ACHN (cell line): ENCODE measurements at places on chromosomes 5 and 9.

DNA sequence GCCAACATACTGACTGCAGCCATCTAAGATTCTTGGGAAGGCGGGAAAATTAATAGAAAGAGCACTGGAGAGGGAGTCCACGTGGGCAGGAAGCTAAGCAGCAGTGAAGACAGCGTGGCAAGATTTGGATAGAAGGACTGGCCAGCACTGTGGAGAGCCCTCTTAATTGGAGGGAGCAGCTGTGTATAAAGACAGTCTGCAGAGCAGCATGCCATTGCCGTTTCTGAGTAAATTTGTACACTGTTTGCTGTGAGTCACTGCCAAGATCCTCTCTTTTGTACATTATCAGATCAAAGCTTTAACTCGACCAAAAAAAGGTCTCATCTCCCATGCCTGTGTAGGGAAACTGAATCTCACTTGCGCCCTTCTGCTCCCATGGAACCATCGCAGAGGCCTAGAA, 45.3 kb downstream of the INSYN2B start:
- no peak for DNase-seq

DNA sequence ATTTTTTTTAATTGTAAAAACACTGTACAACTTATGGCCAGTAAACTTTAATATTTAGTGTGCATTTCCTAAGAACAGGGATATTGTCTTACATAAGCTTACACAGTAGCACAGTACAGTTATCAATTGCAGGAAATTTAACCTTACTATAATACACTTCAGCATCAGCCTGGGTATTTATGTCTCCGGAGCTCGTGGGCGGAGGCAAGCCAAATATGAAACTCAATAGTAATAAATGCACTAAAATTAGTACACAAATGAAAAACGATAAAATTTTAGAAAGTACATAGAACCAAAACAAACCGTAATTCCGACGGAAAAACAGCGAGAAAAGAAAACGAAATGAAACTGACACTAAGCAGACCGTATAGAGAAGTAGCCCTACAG, 91.2 kb downstream of the ANXA2R start:
- no peak for DNase-seq

DNA sequence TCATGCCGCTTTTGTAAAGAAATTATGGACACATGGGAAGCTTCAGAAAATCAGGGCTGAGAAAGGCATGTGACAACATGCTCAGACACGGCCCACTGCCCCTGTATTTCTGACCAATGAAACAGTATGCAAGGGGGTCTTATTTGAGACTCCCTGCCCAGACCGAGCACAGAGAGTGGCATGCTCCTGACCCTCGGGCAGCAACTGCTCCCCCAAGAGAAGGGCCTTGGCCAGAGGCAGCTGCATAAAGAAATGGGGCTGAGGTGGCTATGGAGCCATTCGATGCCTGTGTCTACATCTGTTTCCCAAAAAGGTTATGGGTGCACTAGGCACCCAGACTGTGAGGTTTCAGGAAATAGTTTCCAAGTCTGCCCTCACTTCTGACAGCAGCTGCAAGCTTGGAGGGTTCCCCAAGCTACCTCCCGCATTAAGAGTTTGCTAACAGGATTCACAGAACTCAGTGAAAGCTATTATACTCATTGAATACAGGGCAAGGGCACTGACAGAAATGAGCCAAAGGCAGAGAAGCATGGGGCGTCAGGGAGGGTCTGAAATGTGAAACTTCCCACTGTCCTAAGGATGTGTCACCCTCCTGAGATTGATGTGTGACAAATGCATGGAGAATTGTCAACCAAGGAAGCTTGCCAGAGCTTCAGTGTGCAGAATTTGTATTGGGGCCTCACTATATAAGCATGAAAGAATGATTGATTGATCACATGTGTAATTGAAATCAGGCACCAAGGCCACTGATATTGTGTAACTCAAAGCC, 94.3 kb downstream of the DAP start:
- no peak for DNase-seq

GRCh38 chr5:133851521-133851920, 116.9 kb downstream of the C5orf15 start:
- DNase-seq = no peak

GRCh38 chr5:103272377-103272776, 13.8 kb downstream of the MACIR start:
- no peak for DNase-seq

DNA sequence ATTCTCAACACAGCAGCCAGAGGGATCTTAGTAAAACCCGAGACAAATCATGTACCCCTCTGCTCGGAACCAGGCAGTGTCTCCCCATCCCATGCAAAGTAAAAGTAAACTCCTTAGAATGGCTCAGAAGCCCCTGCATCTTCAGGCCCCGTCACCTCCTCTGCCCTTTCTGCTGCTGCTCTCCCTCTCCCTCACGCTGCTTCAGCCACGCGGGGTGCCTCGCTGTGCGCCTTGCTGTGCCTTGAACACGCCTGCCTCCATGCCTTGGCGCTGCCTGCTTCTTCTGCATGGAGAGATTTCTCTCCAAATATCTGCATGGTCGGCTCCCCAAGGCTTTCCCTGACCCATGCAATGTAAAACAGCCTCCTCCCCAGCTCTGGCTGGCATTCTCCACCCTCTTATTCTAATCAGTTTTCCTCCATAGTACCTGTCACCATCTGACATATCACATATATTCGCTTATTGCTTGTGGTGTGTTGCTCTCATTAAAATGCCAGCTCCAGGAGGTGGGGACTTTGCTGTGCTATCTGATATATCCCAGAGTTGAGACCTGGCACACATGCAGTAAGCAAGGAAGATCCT, 8.0 kb downstream of the GPRIN1 start:
- DNase-seq = no peak

DNA sequence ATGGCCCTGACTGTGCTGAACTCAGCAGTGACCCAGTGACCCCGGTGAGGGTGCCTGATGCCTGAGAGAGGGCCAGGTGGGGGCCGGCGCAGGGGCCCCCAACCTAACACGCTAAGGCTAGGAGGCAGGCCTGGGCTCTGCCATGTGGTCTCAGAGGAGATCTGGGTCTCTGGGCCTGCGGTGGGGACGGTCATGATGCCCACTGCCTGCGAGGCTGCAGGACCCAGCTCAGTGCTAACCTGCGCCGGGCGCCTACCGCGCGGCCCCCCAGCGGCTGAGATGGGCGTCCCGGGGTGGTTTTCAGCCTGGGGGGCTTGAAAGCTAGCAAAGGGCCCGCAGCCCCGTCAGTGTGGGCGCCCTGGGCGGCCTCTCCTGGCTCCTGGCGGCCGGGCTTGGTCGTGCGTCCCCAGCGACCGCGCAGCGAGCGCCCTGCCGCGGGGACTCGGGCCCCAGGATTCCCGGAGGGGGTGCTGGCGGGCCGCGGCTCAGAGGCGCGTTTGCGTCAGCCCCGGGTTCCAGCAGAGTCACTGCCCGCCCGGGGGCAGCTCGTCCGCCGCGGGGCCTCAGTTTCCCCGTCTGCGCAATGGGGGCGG, 2.5 kb downstream of the EGFL7 start:
- peak; percentile 22 for DNase-seq

GRCh38 chr9:9820436-9820835, 792.4 kb downstream of the PTPRD start:
- no peak for DNase-seq

DNA sequence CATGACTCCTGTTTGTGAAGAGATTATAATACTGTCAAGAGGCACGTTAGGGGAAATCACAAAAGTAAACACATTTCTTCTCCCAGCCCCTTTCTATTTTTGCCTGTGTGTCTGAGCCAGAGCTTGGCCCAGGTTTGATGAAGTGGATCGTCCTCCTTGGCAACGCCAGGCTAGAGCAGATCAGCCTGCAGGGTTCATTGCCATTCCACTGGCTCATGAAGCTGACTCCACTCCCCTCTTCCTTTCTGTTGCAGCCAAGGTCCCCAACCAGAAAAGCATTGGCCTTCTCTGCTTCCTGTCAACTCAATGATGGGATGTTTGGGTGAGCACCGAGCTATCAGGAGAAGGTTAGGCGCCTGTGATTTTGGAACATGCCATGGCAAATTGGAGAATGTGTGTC, 3.3 kb downstream of the ADRB2 start:
- DNase-seq = peak; percentile 25

- DNase-seq = no peak
These were observed 103.8 kb upstream of the ZNF618 start for GRCh38 chr9:113772121-113772810.

GRCh38 chr5:79481574-79481973, 32.4 kb downstream of the HOMER1 start:
- DNase-seq = no peak

DNA sequence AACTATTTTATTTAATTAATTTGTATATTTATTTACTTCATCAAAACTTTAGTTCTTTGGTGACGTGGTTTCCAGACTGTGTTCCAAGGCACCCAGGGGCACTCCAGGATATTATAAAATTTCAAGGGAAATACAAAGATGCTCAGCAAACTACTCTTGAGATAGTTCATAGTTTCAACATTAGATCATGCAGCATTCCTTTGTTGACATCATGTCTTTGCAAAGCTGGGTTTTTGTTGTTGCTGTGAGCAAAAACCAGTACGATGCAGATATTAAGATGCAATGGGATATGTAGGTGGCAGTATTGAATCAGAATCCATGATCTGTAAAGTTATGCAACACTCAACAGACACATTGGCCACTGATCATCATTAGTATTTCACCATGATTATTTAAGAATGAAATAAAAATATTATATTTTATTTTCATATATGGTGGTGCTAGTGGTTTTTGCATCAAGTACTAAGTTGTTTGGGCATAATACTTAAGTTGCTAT, 219.7 kb downstream of the ADCY2 start:
- no peak for DNase-seq

DNA sequence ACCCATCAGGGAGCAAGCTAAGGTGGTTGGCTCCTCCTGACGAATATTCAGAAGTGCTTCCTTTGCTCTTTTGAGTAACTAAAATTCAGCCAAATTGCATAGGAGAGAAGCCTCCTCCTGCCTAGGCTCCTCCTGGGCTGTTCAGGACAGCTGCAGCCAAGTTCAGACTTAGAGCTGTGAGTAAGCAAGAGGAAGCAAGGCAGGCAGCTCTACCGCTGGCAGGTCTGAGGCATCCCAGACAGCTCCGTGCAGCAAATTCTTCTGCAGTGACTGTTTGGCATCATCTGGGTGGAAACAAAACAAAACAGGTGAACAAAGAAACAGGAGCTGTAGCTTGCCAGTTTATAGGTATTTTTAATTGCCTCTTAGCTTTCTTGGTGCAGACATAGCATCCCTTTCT, 421.0 kb downstream of the GADD45G start:
- no peak for DNase-seq

DNA sequence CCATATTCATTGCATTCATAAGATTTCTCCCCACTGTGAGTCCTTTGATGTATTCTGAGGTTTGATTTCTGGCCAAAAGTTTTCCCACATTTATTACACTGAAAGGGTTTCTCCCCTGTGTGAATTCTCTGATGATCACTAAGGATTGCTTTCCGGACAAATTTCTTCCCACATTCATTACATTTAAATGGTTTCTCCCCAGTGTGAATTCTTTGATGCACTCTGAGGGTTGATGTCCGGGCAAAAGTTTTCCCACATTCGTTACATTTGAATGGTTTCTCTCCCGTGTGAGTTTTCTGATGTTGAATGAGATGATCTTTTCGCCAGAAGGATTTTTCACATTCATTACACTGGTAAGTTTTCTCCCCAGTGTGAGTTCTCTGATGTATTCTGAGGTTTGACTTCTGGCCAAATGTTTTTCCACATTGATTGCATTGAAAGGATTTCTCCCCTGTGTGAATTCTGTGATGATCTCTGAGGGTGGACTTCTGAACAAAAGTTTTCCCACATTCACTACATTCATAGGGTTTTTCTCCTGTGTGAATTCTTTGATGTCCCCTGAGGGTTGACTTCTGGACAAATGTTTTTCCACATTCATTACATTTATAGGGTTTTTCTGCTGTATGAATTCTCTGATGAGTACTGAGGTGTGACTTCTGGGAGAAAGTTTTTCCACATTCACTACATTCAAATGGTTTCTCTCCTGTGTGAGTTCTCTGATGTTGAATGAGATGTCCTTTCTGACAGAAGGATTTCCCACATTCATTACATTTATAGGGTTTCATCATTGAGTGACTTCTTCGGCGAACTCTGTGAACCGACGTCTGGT, 18.8 kb downstream of the ZNF510 start:
- DNase-seq = peak; percentile 18

GRCh38 chr5:14286574-14287421, 143.7 kb downstream of the TRIO start:
- no peak for DNase-seq

- no peak for DNase-seq
These were observed 69.0 kb upstream of the XPA start for GRCh38 chr9:97766092-97766491.

GRCh38 chr9:114046875-114047274, 31.2 kb downstream of the AMBP start:
- DNase-seq = no peak

GRCh38 chr9:122406070-122406890, 35.5 kb downstream of the PTGS1 start:
- no peak for DNase-seq

DNA sequence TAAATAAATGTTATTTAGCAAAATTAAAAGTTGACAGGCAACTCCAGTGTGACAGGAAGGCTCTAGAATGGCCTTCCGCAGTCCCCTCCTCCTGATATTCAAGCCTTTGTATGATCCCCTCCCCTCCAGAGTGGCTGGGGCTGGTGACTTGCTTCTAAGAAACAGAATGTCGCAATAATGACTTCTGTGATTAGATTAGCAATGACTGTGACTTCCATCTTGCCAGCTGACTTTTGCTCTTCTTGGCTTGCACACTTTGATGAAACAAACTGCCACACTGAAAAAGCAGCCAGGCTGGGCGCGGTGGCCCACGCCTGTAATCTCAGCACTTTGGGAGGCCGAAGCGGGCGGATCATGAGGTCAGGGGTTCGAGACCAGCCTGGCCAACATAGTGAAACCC, 106.5 kb upstream of the LARP1 start:
- no peak for DNase-seq

- no peak for DNase-seq
These were observed 91.3 kb upstream of the ZNF366 start for GRCh38 chr5:72598401-72599064.

GRCh38 chr5:113495422-113495841, 7.2 kb upstream of the MCC start:
- DNase-seq = no peak

GRCh38 chr5:132094393-132095076, 20.9 kb downstream of the CSF2 start:
- DNase-seq = peak; percentile 81

GRCh38 chr5:135560858-135561257, 17.9 kb downstream of the CXCL14 start:
- peak; percentile 76 for DNase-seq

DNA sequence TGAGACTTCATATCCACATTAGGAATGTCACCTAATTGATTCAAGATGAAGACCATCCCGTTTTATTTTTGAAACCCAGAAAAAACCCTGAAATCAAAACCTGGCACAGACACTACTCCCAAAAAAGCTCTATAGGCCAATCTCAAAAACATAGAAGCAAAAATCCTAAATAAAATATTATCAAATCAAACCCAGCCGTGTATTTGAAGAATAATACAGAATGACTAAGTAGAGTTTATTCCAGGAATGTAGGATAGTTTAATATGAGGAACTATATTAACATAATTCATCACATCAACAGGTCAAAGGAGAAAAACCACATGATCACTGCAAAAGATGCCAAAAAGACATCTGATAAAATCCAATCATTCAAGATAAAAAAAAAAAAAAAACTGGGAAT, 167.1 kb downstream of the ACTL7B start:
- DNase-seq = no peak
